LHCN-M2 (cell line): ENCODE measurements at places on chromosomes 6 and 20. TPM values are rescaled to one million over a fixed set of nuclear protein-coding genes. Genes with fewer than 3 reads are reported as not detected.

Gene HUS1B
- 0.17 and 0.19 TPM in 2 replicates for total RNA-seq

GRCh38 chr20:34876406-34877282, at the start of gene ACSS2:
Gene ACSS2, plus strand, starts transcription at chr20:34876612. Its CDS starts 34 bp downstream, at chr20:34876646.
- peak; percentile 94 for DNase-seq

DNA sequence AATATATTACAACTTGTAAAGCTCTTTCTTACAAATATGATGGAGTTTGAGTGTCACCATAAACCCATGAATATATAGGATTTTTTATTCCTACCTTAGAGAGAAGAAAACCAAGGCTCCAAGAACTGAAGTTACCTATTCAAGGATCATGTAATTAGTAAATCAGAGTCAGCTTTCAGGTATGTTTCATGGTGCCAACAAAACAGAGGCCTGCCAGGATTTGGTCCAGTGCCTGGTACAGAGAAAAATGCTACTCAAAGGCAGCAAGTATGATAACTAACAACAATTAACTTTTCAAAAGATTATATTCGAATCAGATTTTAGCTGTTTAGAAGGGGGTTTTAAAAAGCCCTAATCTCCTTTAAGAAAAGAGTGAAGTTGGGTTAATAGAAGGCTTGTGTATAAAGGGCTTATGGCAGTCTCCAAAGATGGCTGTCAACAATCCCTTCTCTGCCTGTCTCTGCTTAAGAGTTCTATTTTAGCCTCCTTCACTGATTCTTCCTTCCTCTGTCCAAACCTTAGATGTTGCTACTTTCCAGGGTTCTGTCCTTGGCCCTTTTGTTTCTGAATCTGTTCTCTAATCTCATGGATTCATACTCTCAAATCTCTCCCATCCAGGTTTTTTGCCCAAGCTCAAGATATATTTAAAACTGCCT, 7.8 kb downstream of the MAP3K7 start:
- no peak for DNase-seq

DNA sequence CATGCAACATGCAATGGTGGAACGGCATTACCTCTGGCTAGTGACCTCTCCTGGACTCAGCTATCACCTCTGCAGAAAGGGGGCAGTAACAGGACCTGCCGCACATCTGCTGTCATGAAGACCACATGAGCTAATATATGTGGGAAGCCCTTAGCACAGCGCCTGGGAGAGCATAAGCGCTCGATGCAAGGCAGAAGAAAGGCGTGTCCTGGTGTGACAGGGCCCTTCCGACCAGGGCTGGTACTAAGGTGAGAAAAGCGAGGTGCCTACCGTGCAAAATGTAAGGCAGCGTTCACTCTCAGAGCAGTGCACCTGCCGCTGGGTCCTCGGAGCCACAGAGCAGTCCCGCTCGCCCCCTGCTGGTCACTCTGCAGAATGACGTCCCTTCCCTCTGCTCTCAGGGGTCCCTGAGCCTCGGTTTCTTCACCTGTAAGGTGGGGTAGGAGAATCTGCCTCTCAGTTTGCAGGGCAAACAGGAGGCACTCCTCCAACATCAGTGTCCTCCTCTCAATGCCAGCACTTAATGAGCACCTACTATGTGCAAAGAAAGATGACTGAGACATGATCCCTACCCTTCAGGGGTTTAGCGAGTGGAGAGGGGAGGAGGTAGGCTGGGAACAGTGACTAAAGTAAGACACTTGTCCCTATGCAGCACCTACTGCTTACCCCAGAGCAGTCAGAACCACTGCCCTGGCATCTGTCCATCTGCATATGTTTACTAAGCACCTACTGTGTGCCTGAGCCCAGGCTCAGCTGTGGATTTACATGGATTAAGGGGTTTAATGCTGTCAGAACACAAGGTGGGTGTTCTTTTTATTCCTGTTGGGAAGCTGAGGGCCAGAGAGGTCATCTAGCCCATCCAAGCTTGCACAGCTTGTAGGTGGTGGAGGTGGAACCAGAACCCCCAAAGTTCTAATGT, 41.1 kb upstream of the PTGIS start:
- peak; percentile 29 for DNase-seq

- no peak for DNase-seq
These were observed 103.9 kb downstream of the CTNNBL1 start for GRCh38 chr20:37797669-37798175.

- DNase-seq: no peak
These were observed 119.1 kb upstream of the PDE10A start for GRCh38 chr6:165782134-165782533.

- no peak for DNase-seq
These were observed 116.5 kb downstream of the EDN3 start for GRCh38 chr20:59416916-59417315.

Gene RIMS4
- not detected in 2 replicates for total RNA-seq
